MM.1S (cell line): ENCODE measurements at places on chromosomes 1 and 21.

GRCh38 chr1:74357150-74357549 is 122.0 kb downstream of the TNNI3K start:
- DNase-seq: no peak
- H3K4me3 ChIP-seq: no peak overlapping the region
- no peaks in the 10 kb centered on the region for H3K27me3 ChIP-seq
- H3K4me1 ChIP-seq: no peaks in the 10 kb centered on the region

DNA sequence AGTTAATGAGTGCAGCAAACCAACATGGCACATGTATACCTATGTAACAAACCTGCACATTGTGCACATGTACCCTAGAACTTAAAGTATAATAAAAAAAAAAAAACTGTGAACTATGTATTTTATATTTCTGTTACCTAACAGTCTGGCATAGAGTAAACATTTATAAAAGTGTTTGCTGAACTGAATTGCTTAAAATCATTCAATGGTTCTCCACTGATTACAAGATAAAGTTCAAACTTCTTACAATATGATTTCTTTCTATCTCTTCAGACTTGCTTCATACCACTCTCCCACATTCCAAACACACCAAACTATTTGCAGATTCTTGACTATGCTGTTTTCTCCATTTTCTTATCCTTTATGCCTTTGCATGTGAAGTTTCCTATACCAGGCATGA is 89.9 kb downstream of the UROD start:
- H3K36me3 ChIP-seq: no peaks in the 10 kb centered on the region
- no peak overlapping the region for H3K4me3 ChIP-seq
- H3K27ac ChIP-seq: no peak overlapping the region
- DNase-seq: no peak
- no peaks in the 10 kb centered on the region for H3K4me1 ChIP-seq
- no peaks in the 10 kb centered on the region for H3K27me3 ChIP-seq

DNA sequence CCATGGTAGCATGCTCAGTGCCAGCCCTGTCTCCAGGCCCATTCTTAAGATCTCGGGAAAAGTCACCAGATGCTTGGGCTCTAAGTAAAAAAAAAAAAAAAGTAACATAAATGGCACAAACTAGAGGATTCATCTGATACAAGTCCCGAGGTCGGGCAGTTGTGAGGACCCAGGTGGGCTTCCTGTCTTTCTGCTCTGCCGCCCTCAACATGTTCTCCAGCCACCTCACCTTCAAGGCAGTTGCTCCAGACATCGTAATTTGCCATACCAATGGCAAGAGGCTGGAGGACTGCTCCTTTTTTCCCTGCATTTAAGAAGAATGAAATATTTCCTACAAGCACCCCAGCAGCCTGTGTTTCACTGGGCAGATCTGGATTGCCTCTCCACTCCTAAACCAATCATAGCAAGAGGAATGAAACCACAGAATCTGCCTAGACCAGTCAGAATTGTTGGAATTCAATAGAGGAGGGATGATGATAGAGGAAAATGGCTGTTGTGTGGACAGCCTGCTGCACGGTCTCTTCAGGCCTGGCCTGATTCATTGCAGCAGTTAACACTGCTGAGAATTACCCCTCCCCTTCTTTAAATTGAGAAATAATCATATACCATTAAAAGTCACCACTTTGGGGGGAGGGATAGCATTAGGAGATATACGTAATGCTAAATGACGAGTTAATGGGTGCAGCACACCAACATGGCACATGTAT is 5.4 kb downstream of the HMGN2 start:
- H3K4me3 ChIP-seq: no peak overlapping the region
- DNase-seq: no peak

DNA sequence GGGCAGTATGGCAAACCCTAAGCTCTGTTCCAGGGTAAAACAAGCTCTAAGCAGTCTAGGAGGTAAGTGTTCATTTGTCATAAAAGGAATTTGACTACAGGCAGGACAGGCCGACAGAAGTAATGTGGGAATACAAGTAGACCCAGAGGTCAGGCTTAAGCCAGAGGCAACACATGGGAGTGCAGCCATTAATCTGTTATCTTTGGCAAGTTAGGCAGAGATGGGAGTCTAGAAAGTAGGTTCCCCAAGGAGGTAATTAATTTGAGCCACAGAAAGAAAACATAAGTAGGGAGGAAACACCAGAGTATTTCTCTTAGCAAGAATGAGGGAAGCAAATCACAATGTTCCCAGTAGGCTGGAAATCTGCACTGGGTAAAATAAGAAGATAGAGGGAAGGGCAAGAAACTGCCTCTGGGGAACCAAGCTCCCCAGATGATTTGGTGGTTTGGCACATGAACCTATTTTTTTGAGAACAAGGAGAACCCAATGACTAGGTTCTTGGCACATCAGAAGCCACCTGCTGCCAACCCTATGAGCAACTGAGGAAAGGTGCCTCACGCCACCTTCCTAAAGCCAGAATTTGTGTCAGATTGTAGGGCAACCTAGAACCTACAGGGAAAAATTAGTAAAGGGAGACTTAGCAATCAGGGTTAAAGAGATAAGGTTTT is 636.4 kb upstream of the PLXNA2 start:
- H3K4me3 ChIP-seq: no peak overlapping the region
- DNase-seq: no peak
- no peaks in the 10 kb centered on the region for H3K27me3 ChIP-seq

DNA sequence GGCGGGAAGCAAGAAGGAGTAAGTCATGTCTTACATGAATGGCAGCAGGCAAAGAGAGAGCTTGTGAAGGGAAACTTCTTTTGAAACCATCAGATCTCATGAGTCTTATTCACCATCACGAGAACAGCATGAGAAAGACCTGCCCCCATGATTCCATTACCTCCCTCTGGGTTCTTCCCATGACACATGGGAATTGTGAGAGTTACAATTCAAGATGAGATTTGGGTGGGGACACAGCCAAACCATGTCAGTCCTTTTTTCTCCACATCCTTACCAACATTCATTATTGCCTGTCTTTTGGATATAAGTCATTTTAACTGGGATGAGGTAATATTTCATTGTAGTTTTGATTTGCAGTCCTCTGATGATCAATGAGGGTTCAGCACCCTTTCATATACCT is 81.0 kb downstream of the DIRAS3 start:
- no peak for DNase-seq
- no peak overlapping the region for H3K4me3 ChIP-seq
- no peak overlapping the region for H3K27ac ChIP-seq

DNA sequence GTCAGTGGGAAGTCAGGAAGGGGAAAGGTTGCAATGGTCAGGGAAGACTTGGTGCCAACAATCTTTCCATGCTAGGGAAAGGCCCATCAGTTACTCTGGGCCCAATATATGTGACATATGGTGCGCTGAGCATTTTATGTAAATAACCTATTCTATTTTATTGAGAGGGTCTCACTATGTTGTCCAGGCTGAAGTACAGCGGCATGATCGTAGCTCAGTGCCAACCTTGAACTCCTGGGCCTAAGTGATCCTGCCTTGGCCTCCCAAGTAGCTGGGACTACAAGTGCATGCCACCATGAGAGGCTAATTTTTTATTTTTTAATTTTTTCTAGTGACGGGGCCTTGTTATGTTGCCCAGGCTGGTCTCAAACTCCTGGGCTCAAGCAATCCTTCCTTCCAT is 6.8 kb downstream of the UQCRH start:
- H3K36me3 ChIP-seq: peaks cover 10% of the 10 kb centered on the region
- H3K4me3 ChIP-seq: no peak overlapping the region
- no peaks in the 10 kb centered on the region for H3K27me3 ChIP-seq
- no peaks in the 10 kb centered on the region for H3K4me1 ChIP-seq
- DNase-seq: no peak
- no peak overlapping the region for H3K27ac ChIP-seq
